Mesothelial cell of epicardium (in vitro differentiated cells): ENCODE measurements at places on chromosomes 7 and 10. TPM values are rescaled to one million over a fixed set of nuclear protein-coding genes. Genes with fewer than 3 reads are reported as not detected.

The GDF10 gene
- total RNA-seq = 1.7 to 2.1 TPM (median 1.8 TPM) in 3 replicates

The CALD1 gene
- 191 to 211 TPM (median 194 TPM) in 3 replicates for total RNA-seq

The ACBD7 gene
- 2.1 to 3.1 TPM (median 2.4 TPM) in 3 replicates for total RNA-seq

The OR6B1 gene
- total RNA-seq = not detected in 3 replicates

The TBX20 gene
- total RNA-seq = 8.1 to 9.4 TPM (median 8.2 TPM) in 3 replicates

The CLDN3 gene
- 10.5 to 11.0 TPM (median 10.6 TPM) in 3 replicates for total RNA-seq

The TRIM74 gene
- 1.7 to 2.3 TPM (median 1.9 TPM) in 3 replicates for total RNA-seq

The TACC2 gene
- 25.5 to 30.3 TPM (median 27.7 TPM) in 3 replicates for total RNA-seq

The VKORC1L1 gene
- 23.1 to 25.5 TPM (median 23.8 TPM) in 3 replicates for total RNA-seq

The MYH16 gene
- 0.09 TPM in 1 of 3 replicates, not detected in the others for total RNA-seq

The GPR37 gene
- total RNA-seq = 4.7 to 5.0 TPM (median 4.8 TPM) in 3 replicates

DNA sequence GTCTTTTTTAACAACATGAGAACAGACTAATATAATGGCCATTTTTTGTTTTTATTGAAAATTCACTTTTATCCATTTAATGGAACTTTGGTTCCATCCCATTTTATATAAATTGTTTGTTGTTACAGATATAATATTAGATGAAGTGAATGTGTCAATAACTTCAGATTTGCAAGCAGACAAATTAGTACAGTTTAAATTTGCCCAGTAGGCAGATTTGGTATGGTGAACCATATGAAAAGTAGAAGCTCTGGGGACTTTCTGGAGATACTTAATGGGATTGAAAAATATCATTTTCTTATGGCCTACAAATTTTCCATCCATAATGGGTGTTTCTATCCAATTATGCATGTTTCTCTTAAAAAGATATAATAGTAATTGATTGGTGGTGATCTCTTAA, 1196.2 kb upstream of the C7orf33 start:
- no peak overlapping the region for H3K27ac ChIP-seq
- no peak for DNase-seq
- H3K27me3 ChIP-seq = peaks cover 11% of the 10 kb centered on the region

GRCh38 chr7:18489624-18490023, 5.9 kb upstream of the HDAC9 start:
- no peaks in the 10 kb centered on the region for H3K4me1 ChIP-seq
- no peak overlapping the region for H3K4me3 ChIP-seq
- H3K36me3 ChIP-seq = no peaks in the 10 kb centered on the region
- no peak overlapping the region for H3K27ac ChIP-seq
- no peak for DNase-seq
- no peaks in the 10 kb centered on the region for H3K27me3 ChIP-seq

- DNase-seq = peak; percentile 19
- H3K4me1 ChIP-seq = peaks cover 18% of the 10 kb centered on the region
- H3K36me3 ChIP-seq = no peaks in the 10 kb centered on the region
- no peaks in the 10 kb centered on the region for H3K27me3 ChIP-seq
- no peak overlapping the region for H3K4me3 ChIP-seq
Measured at GRCh38 chr10:78337646-78338391, 304.2 kb downstream of the RPS24 start.

DNA sequence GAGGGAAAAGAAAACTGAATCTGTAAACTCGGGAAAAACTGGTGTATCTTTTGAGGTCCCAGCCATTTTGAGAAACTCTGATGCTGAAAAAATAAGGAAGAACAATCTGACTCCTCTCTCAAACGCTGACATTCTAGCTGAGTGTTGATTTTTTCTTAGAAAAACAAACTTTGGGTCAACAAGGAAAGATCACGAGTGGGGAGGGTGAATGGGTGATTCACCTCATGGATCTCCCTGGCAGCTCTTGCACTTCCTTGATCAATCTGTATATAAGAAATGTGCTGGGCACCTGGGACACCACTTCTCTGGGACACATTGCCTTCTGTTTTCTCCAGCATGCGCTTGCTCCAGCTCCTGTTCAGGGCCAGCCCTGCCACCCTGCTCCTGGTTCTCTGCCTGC, at the start of gene PIP:
Gene PIP (plus strand): TSS at position 297 of the 400 bp plus-strand sequence. CDS start 40 bp downstream, at position 337.
- no peak within 1 kb of the TSS for H3K27ac ChIP-seq
- H3K4me1 ChIP-seq = peaks cover 7% of the 10 kb centered on the region
- peaks cover 9% of the 10 kb centered on the region for H3K27me3 ChIP-seq

GRCh38 chr10:95300022-95300539, 9.3 kb upstream of the PDLIM1 start:
- no peaks in the 10 kb centered on the region for H3K27me3 ChIP-seq
- peaks cover 4% of the 10 kb centered on the region for H3K4me1 ChIP-seq
- H3K27ac ChIP-seq = no peak overlapping the region

DNA sequence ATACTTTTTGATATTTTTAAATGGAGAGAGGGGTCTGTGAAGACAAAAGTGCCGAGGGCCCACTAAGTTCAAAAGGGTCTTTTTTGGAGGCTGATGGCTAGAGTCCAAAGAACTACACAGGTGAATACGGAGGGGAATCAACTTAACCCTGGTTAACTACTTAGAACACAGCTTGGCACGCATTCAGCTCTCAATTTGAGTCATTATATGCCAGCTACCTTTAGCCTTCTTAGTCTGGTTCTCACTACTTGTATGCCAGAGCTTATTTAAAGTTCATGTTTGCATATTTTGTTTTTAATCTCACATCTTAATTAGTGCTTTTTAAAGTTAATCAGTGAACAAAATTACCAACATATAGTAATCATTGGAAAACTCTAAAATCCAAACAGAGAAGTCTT, 80.8 kb downstream of the VWDE start:
- peaks cover 3% of the 10 kb centered on the region for H3K36me3 ChIP-seq
- H3K27me3 ChIP-seq = no peaks in the 10 kb centered on the region
- H3K27ac ChIP-seq = no peak overlapping the region
- H3K4me3 ChIP-seq = no peak overlapping the region
- H3K4me1 ChIP-seq = peaks cover 33% of the 10 kb centered on the region
- no peak for DNase-seq

- DNase-seq = no peak
- no peaks in the 10 kb centered on the region for H3K36me3 ChIP-seq
- peaks cover 25% of the 10 kb centered on the region for H3K4me1 ChIP-seq
Measured at GRCh38 chr10:32976338-32976737, 18.3 kb upstream of the ITGB1 start.

DNA sequence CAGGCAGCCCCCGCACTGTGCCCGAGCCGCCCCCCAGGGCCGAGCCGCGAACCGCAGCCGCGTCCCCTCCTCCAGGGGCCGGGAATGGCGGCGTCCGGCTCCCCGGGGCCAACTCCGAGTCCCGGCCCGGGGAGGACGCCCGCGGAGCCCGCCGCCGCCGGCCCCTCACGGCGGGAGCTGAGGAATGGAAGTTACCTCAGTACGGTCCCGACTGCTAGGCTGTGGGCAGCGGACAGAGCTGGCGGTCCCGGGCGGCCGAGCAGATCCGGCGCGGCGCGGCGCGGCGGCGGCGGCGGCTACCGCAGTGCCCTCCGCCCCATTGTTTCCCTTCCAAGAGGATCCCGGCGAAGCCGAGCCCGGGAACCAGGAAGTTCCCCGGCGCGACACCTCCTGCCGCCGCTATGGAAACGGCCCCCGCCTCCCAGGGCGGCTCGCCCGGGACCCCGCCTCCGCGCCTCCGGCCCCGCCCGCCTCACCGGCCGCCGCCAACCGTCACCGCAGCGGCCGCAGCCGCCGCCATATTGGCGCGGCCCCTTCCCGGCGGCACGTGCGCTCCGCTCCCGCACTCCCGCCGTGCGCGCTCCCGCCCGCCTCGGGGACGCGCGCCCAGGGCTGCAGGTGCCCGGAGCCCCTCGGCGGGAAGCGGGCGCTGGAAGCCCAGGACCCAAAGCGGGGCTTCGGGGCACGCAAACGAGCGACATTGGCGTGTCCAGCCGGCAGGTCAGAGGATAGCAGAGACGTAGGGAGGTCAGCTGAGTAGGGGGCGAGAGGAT, at the start of gene USP6NL:
Gene USP6NL (minus strand): TSS at position 403 of the 773 bp plus-strand sequence. CDS start 14,016 bp downstream, outside the sequence.
- peak within 1 kb of the TSS; percentile 88 for H3K4me3 ChIP-seq
- peak; percentile 81 for DNase-seq
- H3K4me1 ChIP-seq = peaks cover 40% of the 10 kb centered on the region
- no peaks in the 10 kb centered on the region for H3K27me3 ChIP-seq

GRCh38 chr10:71555087-71555723, 158.5 kb downstream of the CDH23 start:
- no peak overlapping the region for H3K4me3 ChIP-seq
- DNase-seq = no peak
- H3K27ac ChIP-seq = no peak overlapping the region
- H3K36me3 ChIP-seq = no peaks in the 10 kb centered on the region
- H3K27me3 ChIP-seq = peaks cover 10% of the 10 kb centered on the region

DNA sequence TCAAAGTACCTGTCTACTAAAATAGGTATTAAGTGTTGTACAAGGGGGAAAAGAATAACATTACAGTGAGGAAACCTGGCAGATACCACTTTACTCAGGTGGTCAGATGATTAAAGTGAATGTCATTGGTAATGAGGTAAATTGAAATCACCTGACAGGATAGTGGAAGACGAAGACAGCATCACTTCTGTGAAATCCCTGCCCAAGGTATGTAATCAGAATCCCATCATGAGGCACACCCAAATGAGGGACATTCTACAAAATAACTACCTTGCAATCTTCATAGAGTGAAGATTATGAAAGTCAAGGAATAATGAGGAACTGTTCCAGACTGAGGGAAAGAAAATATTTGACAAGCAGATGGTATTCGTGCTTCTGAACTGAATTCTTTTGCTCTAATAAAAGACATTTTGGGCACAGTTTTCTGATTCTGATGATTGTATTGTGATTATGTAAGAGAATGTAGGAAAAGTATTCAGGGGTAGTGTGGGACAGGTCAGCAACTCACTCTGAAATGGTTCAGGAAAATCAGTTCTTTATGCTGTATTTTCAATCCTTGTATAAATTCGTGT, 33.3 kb upstream of the ARMS2 start:
- peak overlapping the region; percentile 5 for H3K27ac ChIP-seq
- H3K27me3 ChIP-seq = no peaks in the 10 kb centered on the region
- DNase-seq = no peak
- H3K36me3 ChIP-seq = peaks cover 21% of the 10 kb centered on the region
- peaks cover 2% of the 10 kb centered on the region for H3K4me1 ChIP-seq

GRCh38 chr7:103379270-103379975, 32.0 kb downstream of the PSMC2 start:
- no peaks in the 10 kb centered on the region for H3K36me3 ChIP-seq
- no peak overlapping the region for H3K27ac ChIP-seq
- DNase-seq = no peak

DNA sequence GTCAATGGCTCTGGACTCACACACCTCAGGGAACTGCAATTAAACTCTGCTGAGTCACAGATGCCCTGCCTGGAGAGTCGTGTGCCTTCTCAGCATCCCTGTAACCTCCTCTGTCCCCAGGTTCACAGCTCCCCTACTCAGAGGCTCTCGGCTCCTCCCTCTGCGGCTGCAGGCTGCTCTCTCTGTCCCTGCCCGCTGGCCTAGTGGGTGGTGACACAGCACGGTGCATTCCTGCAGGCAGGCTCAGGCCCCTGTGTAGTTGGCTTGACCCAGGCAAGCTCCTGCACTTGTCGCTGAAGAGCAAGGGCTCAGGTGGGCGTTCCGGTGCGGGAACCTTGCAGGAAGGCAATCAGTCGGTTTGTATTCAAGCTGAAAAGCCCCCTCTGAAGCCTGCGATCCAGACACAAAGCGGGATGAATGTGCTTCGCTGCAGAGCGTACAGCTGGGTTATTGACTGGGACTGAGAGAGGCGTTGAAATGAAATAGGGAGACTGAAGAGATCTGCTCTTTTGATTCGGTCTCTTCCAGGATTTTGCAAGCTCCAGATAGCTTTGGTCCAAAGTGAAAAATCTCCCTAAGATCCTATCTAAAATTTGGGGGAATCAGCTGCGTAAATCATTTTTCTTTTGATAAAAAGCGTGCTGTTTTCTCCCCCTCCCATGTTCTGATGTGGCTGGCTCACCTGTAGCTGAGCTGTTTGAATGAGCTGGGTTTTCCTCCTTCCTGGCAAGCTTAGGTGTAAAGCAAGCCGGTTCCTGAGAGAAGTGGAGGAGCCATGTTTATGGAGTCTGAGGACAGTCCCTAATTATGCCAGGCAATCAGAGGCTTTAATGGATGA, 208.7 kb upstream of the PHYHIPL start:
- DNase-seq = no peak
- H3K4me3 ChIP-seq = peak overlapping the region; percentile 49
- peaks cover 9% of the 10 kb centered on the region for H3K27me3 ChIP-seq
- no peaks in the 10 kb centered on the region for H3K36me3 ChIP-seq
- no peak overlapping the region for H3K27ac ChIP-seq

DNA sequence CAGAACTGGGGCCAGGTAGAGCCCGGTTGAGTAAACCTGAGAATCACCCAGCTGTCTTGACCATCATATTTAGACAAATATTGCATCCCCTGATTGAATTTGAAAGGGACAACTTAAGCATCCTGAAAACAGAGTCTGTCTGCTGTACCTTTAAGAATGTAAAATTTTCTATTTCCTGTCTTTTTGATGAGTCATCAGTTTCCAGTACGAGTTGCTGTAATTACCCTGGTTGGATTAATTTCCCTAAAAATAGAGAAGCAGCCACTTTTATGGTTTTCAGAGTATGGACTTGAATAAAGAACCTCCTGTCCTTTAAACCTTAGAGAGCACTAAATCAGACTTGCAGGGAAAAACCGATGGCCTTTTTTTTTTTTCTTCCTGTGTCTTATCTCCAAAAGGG, 164.6 kb upstream of the SH2B2 start:
- H3K27ac ChIP-seq = peak overlapping the region; percentile 90
- H3K4me3 ChIP-seq = no peak overlapping the region
- peaks cover 13% of the 10 kb centered on the region for H3K4me1 ChIP-seq
- peaks cover 17% of the 10 kb centered on the region for H3K36me3 ChIP-seq

- peaks cover 16% of the 10 kb centered on the region for H3K36me3 ChIP-seq
- DNase-seq = no peak
- H3K4me1 ChIP-seq = peaks cover 27% of the 10 kb centered on the region
- H3K27ac ChIP-seq = no peak overlapping the region
- no peaks in the 10 kb centered on the region for H3K27me3 ChIP-seq
Measured at GRCh38 chr7:151066273-151066974, 7.0 kb downstream of the SLC4A2 start.

GRCh38 chr10:68900427-68901104, 549 bp upstream of the DDX50 start:
- peak overlapping the region; percentile 98 for H3K4me3 ChIP-seq
- H3K27me3 ChIP-seq = no peaks in the 10 kb centered on the region
- peaks cover 3% of the 10 kb centered on the region for H3K36me3 ChIP-seq
- H3K27ac ChIP-seq = peak overlapping the region; percentile 99
- H3K4me1 ChIP-seq = peaks cover 29% of the 10 kb centered on the region

- no peaks in the 10 kb centered on the region for H3K27me3 ChIP-seq
- H3K4me1 ChIP-seq = no peaks in the 10 kb centered on the region
- no peak for DNase-seq
- no peaks in the 10 kb centered on the region for H3K36me3 ChIP-seq
- no peak overlapping the region for H3K27ac ChIP-seq
- no peak overlapping the region for H3K4me3 ChIP-seq
Measured at GRCh38 chr10:54587971-54588370, 213.1 kb downstream of the PCDH15 start.
